HS-27A (cell line): ENCODE measurements at places on chromosomes 3 and 15.

DNA sequence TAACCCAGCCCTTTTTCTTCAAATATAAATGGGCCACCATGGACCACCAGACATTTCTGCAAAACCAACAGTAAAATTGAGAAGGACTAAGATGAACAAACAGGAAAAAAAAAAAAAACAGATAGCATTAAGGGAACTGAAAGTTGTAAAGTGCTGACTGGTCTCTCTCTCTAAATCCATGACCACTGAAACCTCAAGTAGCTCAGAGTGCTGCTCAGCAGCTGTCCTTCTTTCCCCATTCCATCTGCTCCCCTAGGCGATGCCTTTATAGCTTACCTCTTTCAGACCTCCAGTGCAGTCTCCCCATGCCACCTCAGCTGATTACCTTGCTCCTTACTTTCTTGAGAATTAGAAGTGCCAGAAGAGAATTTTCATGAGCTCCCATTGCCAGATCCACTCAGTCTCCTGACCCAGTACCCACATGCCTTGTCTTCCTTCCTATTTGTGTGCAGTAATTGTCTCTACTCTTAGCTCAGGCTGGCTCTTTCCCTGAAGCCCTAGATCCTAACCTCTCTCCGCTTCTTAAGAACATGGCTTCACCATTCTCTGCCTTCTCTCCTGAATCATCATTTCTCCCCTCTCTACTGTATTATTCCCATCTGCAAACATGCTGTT lies 23.9 kb upstream of the XIRP1 start:
- no peak for DNase-seq

GRCh38 chr3:66803721-66804695 lies 194.1 kb upstream of the KBTBD8 start:
- no peak for DNase-seq

GRCh38 chr15:66885281-66885915 lies 180.0 kb upstream of the SMAD3 start:
- DNase-seq = no peak

GRCh38 chr3:177466074-177466473 lies 268.8 kb upstream of the TBL1XR1 start:
- DNase-seq = no peak

DNA sequence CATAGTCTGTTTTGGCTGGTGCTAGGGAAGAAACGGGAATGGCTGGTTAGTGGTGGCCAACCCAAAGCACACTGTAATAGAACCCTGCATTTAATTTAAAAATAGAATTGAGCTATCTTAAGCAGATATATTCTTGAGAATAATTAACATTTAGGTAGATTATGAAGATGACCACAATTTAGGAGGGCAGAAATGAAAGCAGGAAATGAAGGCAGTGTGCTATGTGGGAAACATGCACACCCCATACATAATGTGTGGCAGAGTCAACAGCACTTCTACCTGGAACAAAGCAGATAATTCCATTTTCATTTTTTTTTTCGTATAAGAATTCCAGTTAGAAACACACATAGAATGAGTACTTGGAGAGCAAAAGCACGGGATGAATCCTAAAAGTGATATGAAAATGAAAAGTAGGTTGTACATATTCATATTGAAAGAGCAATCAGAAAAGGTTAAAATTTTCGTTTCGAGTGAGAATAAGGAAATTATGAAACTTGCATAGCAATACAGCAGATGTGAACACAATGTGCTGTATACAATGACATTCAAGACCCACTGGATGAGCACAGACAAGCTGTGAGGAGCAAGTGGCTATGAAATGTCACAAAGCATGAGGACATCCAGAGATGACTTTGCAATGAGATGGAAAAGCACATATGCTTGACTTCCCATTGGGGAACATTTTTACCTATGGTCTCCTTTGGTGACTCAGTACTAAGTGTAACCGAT lies 102.6 kb downstream of the TFG start:
- no peak for DNase-seq

GRCh38 chr15:65027593-65027992 lies 1.8 kb downstream of the MTFMT start:
- DNase-seq = no peak

- DNase-seq = no peak
These were observed 116.5 kb downstream of the UBE2E2 start for GRCh38 chr3:23319366-23320312.

- DNase-seq = no peak
These were observed 3.7 kb downstream of the GASK1A start for GRCh38 chr3:42982645-42983412.

GRCh38 chr3:177286034-177286433 lies 88.8 kb upstream of the TBL1XR1 start:
- DNase-seq = no peak
